ENCODE measurements at places on chromosomes 7 and 10.

- DNase-seq: no peak
Observed at GRCh38 chr10:110863361-110863760, 8.4 kb upstream of the PDCD4 start.

DNA sequence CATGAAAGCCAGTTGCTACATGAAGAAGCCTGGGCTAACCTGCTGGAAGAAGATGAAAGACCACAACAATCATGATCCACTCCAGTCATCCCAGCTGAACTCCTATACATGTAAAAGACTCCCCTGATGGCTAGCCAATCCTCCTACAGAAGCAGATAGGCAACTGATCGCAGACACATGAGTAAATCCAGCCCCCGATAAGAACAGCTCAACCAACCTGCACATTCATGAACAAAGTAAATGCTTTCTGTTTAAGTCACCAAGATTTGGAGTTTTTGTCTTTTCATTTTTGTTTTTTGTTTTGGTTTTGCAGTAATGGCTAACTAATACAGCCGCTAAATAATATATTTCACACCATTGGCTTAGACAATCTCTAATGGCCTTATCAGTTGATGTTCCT is 53.7 kb downstream of the PRLHR start:
- no peak for DNase-seq

GRCh38 chr7:106878748-106879439 is 13.8 kb downstream of the PIK3CG start:
- DNase-seq: no peak

GRCh38 chr10:102906507-102906906 is 11.6 kb upstream of the CNNM2 start:
- no peak for DNase-seq

- no peak for DNase-seq
Observed at GRCh38 chr10:104032144-104032775, 53.4 kb downstream of the COL17A1 start.

DNA sequence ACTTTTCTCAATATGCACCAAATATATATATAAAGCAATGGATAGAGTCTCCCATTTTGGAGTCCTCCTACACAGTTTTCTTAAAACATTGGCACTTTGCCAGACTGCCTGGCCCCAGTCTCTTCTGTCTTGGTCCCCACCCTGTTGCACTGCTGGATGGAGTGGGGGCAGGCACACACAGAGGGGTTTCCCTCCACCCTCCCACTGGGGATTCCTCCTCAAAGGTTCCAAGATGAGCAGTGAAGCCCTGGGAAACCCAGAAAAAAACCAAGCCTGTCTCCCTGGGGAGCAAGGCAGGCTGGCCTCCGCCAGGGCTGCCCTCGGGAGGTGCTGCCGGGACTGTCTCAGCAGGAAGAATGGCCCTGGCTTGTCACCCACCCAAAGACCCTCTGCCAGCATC is 68.0 kb downstream of the SH3PXD2A start:
- no peak for DNase-seq

DNA sequence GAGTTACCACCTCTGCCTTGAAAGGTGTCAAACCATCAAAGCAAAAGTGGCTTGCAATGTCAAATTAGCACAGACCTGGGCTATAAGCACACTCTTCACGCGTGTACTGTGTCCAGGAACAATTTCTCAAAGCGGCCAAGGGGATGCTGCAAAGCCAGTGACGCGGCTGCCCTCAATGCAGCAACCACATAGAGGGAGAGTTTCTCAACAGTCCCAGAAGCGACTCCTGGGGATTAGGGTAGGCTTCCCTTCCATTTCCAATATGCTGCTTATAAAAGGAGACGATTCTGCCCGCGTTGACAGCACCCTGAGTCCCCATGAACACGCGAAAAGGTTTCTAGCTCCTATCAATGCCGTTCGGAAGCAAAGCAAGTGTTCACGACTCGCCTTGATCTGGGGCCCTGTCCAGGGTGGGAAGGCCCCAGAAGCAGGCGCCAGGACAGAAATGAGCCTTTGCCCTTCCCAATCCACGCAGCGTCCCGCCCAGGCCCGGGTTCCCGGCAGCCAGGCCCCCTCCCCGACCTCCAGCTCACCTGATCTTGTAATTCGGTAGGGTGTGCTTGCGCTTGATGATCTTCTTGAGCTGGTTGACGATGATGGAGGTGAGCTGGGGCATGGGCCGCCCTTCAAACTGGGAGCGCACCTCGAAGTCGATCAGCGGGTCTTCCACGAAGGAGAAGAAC is 1.3 kb downstream of the PDZD8 start:
- DNase-seq: peak; percentile 59

DNA sequence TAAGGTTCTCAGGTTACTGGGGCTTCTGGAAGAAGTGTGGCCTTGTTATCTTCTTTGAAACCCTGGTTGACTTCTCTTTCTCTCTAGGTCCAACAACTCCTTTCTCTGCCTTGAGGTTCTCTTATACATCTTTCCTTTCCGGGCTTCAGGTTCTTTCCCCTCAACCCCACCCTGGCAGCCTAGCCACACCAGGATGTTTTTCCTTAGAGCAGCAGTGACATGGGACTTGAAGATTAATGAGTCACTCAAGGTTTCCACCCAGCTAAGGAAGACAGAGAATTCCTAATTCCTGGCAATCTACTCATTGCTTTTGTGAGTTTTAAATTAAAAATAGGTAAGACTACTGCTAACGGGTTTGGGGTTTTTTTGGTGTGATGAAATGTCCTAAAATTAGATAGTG is 121.8 kb upstream of the HPS1 start:
- no peak for DNase-seq

DNA sequence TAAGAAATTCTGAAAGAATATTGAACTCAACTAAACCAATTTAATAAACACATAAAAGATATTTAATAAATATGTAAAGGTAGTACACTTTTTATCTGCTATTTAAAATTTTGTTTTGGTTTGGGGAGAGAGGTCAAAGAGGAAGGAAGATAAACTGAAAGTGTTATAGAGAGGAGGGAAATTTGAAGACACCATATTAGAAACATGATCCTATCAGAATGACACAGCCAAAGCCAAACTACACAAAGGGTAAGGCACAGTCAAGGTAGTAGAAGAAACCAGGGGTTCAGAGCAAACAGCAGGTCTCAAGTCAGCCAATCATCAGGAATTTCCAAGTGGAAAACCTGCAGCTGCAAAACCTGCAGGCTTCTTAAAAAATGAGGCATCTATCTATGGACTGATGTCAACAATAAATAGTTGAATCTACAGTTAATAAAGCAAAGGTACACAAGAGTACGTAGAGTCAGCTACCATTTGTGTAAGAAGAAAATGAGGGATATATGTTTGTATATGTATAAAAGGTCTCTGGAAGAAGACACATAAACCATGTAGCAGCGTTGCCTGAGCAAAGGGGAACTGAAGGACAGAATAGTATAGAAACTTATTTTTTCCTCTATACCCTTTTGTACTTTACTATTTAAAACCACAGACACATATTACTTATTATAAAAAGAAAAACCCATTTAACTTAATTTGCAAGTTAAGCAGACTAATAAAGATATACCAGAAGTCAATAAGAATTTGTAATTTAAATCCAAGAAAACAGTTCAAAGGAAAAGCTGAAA is 10.0 kb downstream of the ZNF800 start:
- DNase-seq: no peak

- DNase-seq: no peak
Observed at GRCh38 chr7:15925608-15926007, 239.1 kb upstream of the MEOX2 start.

- DNase-seq: peak; percentile 46
Observed at GRCh38 chr10:5951167-5951711, 26.1 kb downstream of the IL15RA start.

- no peak for DNase-seq
Observed at GRCh38 chr7:95960706-95961244, 188.4 kb downstream of the DYNC1I1 start.

DNA sequence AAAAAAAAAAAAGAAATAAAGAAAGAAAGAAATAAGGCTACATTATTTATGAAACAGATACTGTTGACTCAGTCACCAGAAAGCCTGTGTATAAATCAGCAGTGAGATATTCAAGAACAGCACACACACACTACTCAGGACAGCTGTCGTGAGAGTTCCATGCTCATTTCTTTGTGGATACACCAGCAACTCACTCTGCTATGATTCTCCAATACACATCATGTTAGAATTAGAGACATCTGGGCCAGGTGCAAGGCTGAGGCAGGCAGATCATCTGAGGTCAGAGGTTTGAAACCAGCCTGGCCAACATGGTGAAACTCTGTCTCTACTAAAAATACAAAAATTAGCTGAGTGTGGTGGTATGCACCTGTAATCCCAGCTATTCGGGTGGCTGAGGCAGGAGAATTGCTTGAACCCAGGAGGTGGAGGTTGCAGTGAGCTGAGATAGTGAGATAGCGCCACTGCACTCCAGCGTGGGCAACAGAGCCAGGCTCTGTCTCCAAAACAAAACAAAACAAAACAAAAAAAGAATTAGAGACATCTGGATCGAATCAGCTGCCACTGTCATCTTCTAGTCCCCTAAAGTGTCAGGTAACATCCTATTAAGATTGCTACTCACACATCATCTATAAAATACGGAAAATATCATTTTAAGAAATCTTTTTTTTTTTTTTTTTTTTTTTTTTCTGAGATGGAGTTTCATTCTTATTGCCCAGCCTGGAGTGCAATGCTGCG is 11.2 kb upstream of the NUPR2 start:
- no peak for DNase-seq

GRCh38 chr7:15998617-15999016 is 312.1 kb upstream of the MEOX2 start:
- no peak for DNase-seq

- DNase-seq: peak; percentile 98
Observed at GRCh38 chr10:89351780-89352597, 24.2 kb downstream of the IFIT3 start.

- peak; percentile 69 for DNase-seq
Observed at GRCh38 chr7:131026297-131027000, 292.4 kb upstream of the KLF14 start.

GRCh38 chr7:95405800-95406199 is 9.6 kb upstream of the PON3 start:
- no peak for DNase-seq

DNA sequence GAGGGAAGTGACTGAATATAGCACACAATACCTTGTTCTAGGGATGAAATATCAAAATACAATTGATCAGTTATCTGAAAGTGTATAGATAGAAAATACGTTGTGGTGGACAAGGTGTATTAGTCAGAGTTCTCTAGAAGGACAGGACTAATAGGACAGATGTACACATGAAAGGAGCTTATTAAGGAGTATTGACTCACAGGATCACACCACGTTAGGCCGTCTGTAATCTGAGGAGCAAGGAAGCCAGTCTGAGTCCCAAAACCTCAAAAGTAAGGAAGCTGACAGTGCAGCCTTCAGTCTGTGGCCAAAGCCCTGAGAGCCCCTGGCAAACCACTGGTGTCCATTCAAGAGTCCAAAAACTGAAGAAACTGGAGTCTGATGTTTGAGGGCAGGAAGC is 406.1 kb downstream of the MDFIC start:
- no peak for DNase-seq

DNA sequence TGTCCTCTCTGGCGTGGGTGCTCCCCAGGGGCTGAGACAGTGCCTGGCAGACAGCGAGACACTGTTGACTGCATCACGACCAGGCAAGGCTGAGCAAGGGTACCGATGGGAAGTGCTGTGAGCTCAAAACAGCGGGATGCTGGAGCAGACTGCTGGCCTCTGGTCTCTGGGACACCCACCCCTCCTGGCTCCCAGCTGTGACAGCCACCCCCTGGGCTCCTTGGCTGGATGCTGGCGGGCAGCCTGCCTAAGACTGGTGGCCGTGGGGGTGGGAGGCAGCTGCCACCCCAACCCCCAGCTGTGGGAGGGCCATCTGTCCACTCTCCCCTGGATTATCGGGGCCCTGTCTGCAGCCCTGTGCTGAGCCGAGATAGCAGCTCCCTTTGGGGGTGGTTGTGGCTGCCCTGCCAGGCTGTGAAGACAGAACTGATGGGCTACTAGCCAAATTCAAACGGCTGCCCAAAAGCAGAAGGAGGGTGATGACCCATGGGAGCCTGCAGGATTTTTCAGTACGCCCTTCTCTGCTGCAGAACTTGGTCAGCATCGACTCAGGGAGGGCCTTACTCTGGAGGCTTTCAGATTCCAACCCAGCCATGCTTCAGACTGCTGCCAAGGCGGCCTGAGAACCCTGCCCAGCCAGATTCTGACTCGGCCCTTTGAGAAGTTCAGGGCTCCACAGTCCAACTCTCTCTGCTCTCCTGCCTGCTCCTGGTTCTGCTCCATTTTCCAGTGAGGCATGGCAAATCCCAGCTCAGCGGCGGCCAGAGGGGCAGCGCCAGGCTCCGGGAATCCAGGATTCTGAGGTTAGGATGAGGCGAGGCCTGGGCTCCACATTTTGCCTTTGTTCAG is 125.3 kb downstream of the NEURL1 start:
- no peak for DNase-seq

DNA sequence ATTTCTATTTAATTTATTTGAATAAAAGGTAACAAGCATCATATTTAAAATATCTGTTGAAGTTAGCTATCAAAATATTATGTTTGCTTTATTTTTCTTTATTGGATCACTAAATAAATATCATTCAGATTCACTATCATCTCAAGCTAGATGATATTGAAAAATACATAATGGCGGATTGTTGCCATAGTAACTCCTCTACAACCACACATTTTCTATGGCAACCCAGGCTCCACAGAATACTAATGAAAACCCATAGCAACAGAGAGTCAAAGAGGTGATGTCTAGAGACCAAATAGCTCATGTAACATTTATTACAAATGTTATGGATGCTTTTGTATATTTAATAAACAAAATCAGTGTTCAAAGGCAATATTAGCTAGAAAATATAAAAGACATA is 148.9 kb upstream of the CDK1 start:
- DNase-seq: no peak

DNA sequence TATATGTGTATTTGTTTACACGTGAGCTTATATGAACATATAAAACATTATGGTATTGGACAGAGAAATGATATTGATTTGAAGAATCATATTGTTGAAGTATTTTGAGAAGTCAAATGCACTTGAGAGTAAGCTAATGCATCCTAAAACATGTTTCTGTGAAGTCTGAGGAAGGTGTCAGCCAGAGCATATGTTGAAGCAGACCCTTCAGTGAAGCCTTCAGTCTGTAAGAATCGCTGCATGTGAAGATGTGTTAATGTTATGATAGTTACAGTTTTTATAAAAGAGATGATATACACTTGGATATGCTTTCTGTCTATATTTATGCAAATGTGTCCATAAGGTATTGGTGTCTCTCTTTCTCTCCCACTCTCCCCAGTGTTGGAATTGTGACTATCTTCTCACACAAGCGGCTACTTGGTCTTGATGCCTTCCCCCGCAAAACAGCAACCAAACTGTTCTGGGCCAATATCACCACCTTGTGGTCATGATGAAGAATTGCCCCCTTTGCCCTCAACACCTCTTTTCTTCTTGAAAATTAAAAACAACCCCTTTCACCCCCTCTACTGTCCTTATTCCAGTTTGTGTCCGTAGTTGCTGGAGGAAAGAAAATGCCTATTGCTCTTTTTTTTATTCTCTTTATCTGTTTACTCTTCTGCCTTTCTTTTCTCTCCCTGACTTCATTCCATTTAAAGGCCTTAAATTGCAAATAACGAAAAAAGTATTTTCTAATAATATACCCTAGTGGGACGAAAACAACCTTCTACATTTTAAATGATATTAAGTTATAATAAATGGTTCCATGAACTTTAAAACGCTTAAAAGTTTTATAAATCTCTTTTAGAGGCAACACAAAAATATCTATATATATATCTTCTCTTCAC is 64.9 kb downstream of the IKZF1 start:
- DNase-seq: peak; percentile 27

Data from EL (cell line).